ENCODE measurements at places on chromosomes 1 and 21. TPM values are rescaled to one million over a fixed set of nuclear protein-coding genes. Genes with fewer than 3 reads are reported as not detected.

DNA sequence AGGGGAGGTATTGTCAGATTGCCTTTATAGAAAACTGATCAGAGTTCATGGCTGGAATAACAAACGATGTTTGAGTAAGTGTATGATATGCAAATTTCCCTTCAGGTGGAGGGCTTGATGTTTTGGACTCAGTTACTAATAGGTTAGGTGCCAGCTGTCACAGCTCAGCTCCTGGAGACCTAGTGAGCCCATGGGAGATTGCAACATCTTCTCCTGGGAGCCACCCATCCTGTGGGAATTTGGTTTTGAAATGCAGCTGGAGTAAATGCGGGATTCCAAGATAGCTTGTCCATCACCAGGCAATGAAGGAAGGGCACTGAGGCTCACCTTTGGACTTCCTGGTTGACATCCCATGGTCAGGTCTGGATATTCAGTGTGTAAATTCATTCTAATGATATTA is 211.4 kb upstream of the NRIP1 start:
- DNase-seq = no peak

GRCh38 chr1:94326329-94326728 is 88.9 kb upstream of the ARHGAP29 start:
- peak; percentile 45 for DNase-seq

- DNase-seq = no peak
Observed at GRCh38 chr1:208885650-208886049, 641.5 kb upstream of the PLXNA2 start.

DNA sequence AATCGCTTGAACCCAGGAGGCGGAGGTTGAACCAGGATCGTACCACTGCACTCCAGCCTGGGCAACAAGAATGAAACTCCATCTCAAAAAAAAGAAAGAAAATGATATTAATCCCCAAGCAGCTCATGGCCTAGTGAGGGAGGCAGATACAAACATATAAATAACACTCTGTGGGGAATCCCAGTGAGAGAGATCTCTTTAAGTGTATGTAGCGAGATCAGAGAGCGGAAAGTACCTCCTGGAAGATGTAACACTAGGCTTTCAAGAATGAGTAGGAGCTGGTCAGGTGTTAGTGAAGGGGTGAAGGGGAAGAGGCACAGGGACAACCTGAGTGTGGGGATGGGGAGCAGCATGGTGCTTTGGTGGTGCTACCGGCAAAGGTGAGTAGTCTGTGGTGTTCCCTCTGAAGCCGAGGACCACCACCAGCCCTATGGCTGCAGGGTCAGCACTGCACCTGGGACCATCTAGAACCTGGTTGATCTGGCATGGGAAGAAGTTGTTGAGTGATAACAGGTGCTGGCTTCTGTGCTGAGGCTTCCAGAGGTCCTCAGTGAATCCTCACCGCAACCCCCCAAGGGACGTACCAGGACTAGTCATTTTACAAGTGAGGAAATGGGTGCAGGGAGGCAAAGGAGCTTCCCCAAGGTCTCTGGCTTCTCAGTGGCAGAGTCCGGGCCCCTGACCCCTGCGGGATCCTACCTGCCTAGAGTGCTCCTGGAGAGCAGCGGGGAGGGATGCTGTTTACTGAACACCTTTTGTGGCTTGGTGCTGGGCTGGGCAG is 367.6 kb upstream of the VAMP3 start:
- no peak for DNase-seq

- no peak for DNase-seq
Observed at GRCh38 chr1:100950781-100951180, 54.9 kb downstream of the SLC30A7 start.

DNA sequence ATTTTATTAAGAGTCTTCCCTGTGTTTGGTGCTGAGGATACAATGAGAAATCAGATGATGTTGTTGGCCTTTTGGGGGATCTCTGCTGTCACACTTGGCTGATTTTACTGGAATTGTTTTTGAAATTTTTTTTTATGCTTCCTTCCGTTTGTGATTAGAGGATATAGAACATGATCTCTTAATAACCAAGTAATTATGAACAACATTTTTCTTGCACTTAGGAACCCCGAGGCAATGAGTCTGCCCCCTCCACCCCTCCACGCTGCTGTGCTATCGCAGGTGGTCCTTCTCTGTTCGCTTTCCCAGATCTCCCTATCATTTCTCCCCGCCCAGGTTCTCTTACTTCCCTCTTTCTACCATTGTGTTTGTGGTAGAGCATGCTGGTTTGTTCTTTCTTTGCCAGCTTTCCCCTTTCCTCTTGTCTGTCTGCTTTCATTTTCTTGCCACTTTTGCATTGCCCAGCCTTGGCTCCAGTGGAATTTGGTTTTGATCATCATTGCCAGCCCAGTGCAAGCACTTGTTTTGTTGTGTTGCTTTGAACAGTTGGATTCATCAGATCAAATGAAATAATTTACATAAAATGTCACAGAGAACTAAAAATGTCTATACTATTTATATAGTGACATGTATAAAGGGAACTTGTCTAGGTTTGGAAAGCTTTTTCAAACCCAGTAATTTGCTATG is 73.1 kb upstream of the SCCPDH start:
- DNase-seq = no peak

DNA sequence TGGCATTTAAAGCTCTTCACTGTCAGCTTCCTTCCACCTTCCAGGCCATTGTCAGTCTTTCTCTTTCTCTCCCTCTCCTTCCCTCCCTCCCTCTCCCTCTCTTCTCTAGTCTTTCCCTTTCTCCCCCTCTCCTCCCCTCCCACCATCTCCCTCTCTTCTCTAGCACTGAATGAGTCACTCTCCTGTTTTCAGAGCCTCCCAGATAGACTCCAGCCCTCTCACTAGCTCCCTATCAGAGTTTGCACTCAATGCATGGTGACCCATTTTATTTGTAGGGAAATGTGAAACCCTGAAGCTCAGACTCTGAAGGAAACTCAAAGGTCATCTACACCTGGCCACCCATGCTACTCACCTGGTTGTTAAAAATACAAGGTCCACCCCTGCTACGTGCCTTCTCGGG is 4.4 kb upstream of the MATN1 start:
- peak; percentile 31 for DNase-seq

GRCh38 chr1:161736335-161736969 is 13.1 kb upstream of the DUSP12 start:
- DNase-seq = peak; percentile 94

DNA sequence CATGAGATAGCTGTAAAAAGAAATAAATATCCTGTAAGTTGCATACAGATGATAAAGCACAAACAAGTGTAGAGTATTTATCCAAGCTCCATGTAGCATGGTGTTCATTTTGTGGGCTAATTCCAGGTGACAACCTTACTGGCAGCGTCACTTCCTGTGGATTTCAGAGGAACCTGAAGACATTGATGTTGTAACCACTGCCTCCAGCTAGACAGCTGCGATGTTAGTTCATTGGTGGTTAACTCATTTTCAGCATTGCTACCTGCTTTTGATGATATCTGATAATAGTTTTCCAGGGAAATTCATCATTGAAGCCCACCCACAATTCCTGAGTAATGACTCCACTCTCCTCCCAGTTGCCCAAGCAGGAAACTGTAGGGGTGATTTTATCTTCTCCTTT is 3.0 kb downstream of the HSD3B1 start:
- peak; percentile 36 for DNase-seq

DNA sequence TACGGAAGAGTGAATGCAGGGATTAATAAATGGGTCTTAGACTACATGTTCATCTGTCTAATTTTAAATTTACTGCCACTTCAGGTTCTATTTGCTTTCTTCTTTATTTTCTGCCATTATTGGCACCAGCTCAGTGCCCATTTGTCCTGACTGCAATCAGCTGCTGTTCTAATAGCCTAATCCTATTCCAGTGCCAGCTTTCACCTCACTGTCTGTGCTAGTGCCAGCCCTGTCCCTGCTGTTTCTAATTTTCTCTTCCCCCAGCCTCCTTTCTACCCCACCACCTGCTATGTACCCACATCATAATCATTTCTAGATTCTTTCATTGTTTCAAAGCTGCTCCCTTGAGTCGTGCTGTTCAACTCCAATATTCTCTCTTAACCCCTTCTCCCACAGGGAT is 86.4 kb downstream of the KCNK1 start:
- DNase-seq = no peak

- DNase-seq = peak; percentile 38
Observed at GRCh38 chr1:43930168-43930948, 3.2 kb upstream of the ARTN start.

DNA sequence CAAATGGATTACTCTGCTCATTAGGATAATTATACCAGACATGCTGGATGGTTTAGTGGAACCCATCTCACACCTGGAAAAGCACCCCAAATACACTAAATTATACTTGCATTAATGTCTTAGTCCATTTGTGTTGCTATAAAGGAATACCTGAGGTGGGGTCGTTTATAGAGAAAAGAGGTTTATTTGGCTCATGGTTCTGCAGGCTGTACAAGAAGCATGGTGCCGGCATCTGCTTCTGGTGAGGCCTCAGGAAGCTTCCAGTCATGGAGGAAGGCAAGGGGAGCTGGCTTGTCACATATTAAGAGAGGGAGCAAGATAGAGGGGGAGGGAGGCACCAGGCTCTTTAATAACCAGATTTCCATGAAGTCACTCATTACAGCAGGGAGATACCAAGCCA is 95.6 kb downstream of the MT1HL1 start:
- no peak for DNase-seq

GRCh38 chr1:175471039-175471800 is 272.2 kb downstream of the TNR start:
- DNase-seq = peak; percentile 34

- peak; percentile 69 for DNase-seq
Observed at GRCh38 chr1:51768971-51769588, 109.4 kb downstream of the NRDC start.

GRCh38 chr1:6961289-6961688 is 176.0 kb downstream of the CAMTA1 start:
- no peak for DNase-seq

DNA sequence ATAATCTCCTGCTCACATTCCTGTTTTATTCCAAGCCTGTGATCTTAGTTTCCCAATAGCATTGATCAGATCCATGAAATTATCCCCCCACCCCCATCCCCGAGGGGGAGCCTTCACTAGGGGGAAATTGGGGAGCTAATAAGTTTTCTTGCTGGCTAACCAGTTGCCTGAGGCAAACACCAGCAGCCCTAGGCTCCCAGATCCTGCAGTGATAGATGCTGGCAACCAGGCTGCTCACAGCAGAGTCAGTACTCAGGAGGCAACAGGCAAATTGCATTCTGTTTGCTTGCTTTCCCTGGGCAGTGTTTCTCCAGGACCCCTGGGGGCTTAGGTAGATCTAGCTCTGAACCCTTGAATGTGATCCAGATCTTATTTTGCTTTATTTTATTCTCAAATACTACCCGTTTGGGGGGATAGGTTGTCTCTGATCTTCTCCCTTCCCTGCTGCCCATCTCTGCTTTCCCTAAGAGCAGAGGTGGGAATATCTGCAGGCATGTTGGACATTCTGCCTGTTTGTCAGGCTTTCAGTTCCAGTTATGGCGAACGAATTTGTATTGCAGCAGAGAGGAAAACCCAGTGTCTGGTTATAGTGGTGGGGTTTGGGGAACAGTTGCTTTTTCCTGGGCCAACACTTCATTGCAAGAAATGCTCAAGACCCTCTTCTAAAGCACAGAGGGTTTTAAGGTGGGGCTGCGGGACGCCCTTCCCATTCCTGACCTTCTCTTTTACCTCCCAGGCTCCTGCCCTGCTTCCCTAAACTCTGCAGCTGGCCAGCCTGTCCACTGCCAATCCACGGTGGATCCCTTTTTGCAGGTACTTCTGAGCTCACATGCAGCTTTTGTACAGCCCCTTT is 289.8 kb upstream of the PLXNA2 start:
- no peak for DNase-seq

DNA sequence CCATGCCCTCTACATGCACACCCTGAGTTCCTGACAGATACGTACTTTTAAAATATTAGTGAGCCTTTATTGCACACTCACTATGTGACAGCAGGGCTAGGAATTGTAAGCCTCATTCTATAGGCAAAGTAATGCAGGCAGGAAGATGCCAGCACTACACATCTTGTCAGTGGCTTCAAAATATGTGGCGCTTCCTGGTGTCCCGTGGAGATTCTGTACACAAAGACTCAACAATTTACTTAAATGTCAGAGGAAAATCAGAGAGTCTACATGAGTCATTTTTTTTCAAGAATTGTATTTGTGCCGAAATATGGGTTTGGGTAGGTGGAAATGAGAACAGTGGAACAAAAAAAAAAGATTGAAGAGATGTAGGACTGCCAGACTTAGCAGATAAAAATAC is 27.6 kb downstream of the RNASEL start:
- no peak for DNase-seq

- DNase-seq = no peak
Observed at GRCh38 chr1:25936947-25937346, 30.7 kb upstream of the STMN1 start.

DNA sequence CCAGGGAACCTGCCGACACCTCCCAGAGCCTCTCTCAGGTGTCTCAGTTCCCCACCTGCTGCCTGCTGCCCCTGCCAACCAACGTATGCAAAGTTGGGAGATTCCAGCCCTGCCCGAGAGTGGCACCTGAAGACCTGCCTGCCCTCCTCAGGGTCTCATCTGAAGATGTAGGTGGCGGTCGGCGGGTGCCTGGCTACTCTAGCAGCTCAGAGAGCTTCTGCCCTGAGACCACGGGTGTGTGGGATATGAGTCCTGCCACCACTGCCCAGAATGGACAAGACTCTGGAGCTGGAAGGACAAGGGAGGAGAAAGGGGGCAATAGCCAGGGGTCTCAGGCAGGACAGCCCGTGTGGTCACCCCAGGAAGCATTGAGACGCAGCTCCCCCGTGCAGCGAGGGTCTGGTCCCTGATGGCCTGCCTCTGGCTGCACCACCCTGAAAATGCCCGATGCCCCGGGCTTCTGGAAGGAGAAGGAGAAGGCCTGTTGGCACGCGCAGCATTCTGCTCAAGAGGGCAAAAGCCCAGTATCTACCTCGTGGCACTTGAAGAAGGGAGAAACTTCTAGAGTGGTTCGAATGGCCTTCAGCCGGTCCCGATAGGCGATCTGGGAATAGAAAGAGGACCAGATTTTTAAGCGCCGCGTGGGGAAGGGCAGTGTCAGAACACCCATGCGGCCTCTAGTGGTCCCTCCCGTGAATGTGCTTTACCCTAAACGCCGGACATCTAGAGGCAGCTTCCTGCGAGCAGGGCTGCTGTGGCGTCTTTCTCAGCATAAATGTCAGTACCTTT is 88.8 kb downstream of the STUM start:
- no peak for DNase-seq

Gene RGS1
- not detected for total RNA-seq

Gene BTBD8
- 2.1 TPM for total RNA-seq

Gene CPLANE2
- 9.6 TPM for total RNA-seq

Gene FMOD
- total RNA-seq = not detected

Gene ATP6V1G3
- not detected for total RNA-seq

Gene NID1
- 11.1 TPM for total RNA-seq

Gene NES
- total RNA-seq = 70.0 TPM

Gene SWT1
- 0.69 TPM for total RNA-seq

Gene CD84
- not detected for total RNA-seq

Gene WNT2B
- total RNA-seq = 0.46 TPM

Gene EXTL1
- not detected for total RNA-seq

Gene ALX3
- not detected for total RNA-seq

Gene DNM3
- total RNA-seq = 0.98 TPM

Gene OR2L3
- total RNA-seq = not detected

Gene SERTAD4
- total RNA-seq = 4.5 TPM

Gene STXBP3
- total RNA-seq = 17.2 TPM

Gene MIB2
- 218 TPM for total RNA-seq

Data from PC-3 (cell line).